Mesenchymal stem cell (in vitro differentiated cells and primary cell): ENCODE measurements at places on chromosomes 7 and 10.
A peak's percentile ranks its signal among the peaks of the same experiment; 100 is the strongest.

- no peak for DNase-seq
- no peaks in the 10 kb centered on the region for H3K27me3 ChIP-seq
- H3K27ac ChIP-seq, result no peak overlapping the region
- no peaks in the 10 kb centered on the region for H3K36me3 ChIP-seq
- no peaks in the 10 kb centered on the region for H3K4me1 ChIP-seq
- H3K4me3 ChIP-seq, result no peak overlapping the region
Measured at GRCh38 chr7:81887098-81888090, 117.5 kb upstream of the HGF start.

DNA sequence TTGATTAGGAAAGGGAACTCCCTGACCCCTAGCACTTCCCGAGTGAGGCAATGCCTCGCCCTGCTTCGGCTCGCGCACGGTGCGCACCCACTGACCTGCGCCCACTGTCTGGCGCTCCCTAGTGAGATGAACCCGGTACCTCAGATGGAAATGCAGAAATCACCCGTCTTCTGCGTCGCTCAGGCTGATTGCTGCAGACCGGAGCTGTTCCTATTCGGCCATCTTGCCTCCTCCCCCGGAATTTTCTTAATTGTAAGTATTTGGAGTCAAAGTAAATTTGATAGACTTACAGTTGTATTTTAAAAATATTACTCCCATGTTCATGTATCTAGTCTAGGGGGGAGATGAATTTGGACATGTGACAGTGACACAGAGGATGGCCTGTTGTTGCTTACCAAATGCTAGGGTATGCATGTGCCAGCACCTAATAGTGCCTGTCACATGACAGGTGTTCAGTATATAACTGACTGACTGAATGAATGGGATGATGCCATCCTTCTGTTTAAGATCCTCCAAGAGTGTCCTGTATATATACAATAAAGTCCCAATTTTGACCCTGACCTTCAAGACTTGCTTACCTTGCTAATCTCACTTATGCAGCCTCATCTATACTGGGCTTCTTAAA, 42.0 kb upstream of the ICA1 start:
- H3K27ac ChIP-seq, result no peak overlapping the region
- no peaks in the 10 kb centered on the region for H3K4me1 ChIP-seq
- H3K4me3 ChIP-seq, result no peak overlapping the region
- no peaks in the 10 kb centered on the region for H3K36me3 ChIP-seq
- H3K27me3 ChIP-seq, result no peaks in the 10 kb centered on the region

GRCh38 chr10:91592266-91592975, 40.5 kb downstream of the PPP1R3C start:
- no peak overlapping the region for H3K27ac ChIP-seq
- DNase-seq, result peak; percentile 59
- H3K4me3 ChIP-seq, result no peak overlapping the region

GRCh38 chr7:26900251-26900650, 35.9 kb upstream of the SKAP2 start:
- no peak overlapping the region for H3K4me3 ChIP-seq
- no peak for DNase-seq
- H3K4me1 ChIP-seq, result no peaks in the 10 kb centered on the region
- no peaks in the 10 kb centered on the region for H3K36me3 ChIP-seq

- H3K4me3 ChIP-seq, result no peak overlapping the region
- H3K36me3 ChIP-seq, result peaks cover 7% of the 10 kb centered on the region
- H3K4me1 ChIP-seq, result peaks cover 25% of the 10 kb centered on the region
Measured at GRCh38 chr10:132685921-132686680, 99.8 kb downstream of the NKX6-2 start.

DNA sequence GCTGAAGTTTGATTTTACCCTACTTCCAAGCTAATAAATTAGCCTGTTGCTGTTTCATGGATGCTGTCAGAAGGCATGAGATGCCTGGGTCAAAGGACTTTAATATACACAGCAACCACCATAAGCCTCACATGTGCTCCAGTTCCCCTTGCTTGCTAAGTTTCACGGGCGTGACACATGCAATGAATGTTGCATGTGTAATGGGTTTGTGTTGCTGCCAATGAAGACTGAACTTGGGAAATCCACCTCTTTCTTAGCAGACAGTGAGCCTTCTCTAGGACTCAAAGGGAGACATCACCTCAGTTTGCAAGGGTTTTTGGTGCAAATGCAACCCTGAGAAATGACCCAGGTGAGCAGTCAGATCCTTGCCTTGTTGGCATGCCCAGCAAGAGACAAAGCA, 505.5 kb upstream of the PODXL start:
- DNase-seq, result no peak
- no peaks in the 10 kb centered on the region for H3K36me3 ChIP-seq
- H3K27ac ChIP-seq, result no peak overlapping the region
- H3K27me3 ChIP-seq, result no peaks in the 10 kb centered on the region

DNA sequence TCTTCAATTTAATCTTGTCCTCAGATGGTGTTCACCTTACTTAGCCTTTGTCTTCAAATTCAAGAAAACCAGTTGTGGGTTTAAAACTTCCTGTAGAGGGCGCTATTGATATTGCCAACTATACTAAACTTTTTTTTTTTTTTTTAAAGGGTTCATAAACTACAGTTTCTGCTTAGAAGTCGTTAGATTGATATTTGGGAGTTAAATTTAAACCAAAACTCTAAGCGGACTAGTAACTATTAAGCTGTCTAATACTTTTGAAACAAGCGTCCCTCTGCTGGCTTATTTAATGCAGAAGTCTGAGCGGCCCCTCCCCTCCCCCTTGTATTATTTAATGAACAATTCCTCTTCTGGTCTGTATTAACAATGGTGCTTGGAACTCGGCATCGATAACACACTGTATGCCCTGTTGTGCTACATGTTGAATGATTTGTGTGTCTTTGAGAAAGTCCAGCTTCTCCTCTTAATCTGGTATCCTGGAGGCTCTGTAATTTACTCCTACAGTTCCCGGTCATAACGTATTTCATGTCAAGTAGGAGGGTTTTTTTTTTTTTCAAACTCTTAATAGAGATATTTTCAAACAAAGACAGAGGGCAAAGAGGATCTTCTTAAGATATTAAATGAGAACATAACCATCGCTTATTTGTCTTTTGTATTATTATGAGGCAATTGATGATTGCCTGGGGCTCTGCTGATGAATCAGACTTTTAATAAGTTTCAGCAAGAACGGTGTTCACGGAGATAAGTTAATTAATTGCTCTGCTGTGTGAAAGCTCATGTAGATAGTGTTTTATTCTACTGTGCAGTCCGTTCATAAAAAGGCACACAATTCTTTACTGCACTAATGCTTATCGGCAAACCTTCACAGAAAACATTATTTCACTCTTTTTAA, 22.6 kb upstream of the CREB5 start:
- no peaks in the 10 kb centered on the region for H3K27me3 ChIP-seq
- no peaks in the 10 kb centered on the region for H3K36me3 ChIP-seq
- H3K27ac ChIP-seq, result peak overlapping the region; percentile 59
- DNase-seq, result peak; percentile 76

GRCh38 chr7:5289355-5289754, 6.6 kb downstream of the SLC29A4 start:
- no peaks in the 10 kb centered on the region for H3K36me3 ChIP-seq
- H3K27ac ChIP-seq, result no peak overlapping the region
- H3K4me1 ChIP-seq, result peaks cover 8% of the 10 kb centered on the region
- no peak overlapping the region for H3K4me3 ChIP-seq
- no peak for DNase-seq
